ENCODE measurements at places on chromosomes 16 and 17.

DNA sequence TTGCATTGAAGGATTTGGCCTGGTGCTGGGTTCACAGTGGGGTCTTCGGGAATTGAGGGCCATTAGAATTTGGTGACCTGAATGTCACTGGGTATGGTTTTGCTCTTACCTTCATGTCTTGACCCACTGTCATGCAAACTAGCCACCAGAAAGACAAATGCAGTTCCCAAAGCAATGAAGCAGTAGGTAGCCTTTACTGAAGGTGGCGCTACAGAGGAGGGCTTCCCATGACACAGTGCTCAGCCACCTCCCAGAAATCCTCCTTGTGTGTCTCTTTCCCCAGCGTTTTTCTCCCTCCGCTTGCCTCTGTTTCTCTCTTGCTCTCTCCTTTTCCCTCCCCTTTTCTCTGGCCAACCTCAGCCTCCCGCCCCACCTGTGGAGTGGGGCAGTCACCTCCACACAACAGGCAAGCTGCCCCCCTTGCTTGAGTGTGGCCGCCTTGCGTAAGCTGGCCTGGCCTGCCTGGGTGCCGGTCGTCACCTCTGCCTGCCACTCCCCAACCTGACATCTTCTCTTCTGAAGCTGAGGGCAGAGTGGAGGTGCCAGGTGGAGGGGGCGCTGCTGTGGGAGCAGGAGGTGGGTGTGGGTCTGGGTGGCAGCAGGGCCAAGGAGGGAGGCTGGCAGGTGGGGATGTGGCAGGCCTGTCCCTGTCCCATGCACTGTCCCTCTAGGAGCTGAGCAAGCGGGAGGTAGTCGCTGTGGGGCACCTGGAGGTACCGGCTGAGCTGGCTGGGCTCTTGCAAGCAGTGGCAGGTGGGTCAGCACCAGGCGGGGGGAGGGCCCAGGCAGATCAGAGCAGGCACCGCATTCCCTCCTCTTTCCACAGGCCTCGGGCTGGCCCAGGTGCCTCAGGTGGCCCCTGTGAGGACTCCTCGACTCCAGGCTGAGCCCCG is 34.7 kb downstream of the MYO15A start:
- DNase-seq: no peak

GRCh38 chr16:86527366-86527765 is 17.0 kb downstream of the FOXF1 start:
- no peak for DNase-seq

- no peak for DNase-seq
These were observed 10.2 kb downstream of the DPEP1 start for GRCh38 chr16:89623511-89624261.

- no peak for DNase-seq
These were observed 22.3 kb upstream of the BRD7 start for GRCh38 chr16:50390914-50391716.

GRCh38 chr16:50925758-50926357 is 184.0 kb downstream of the CYLD start:
- no peak for DNase-seq

All from stimulated activated effector memory CD8-positive, alpha-beta T cell treated with anti-CD3 and anti-CD28 coated beads, Interleukin-12 subunit alpha, Interleukin-12 subunit beta, amount 100 ng/mL, for 72 hours (primary cell).